ENCODE measurements at places on chromosomes 5 and 9.

- peaks cover 15% of the 10 kb centered on the region for H3K4me1 ChIP-seq
- no peak overlapping the region for H3K4me3 ChIP-seq
- H3K27me3 ChIP-seq = no peaks in the 10 kb centered on the region
- H3K27ac ChIP-seq = no peak overlapping the region
- DNase-seq = no peak
Measured at GRCh38 chr9:98331536-98332259, 76.2 kb upstream of the TBC1D2 start.

DNA sequence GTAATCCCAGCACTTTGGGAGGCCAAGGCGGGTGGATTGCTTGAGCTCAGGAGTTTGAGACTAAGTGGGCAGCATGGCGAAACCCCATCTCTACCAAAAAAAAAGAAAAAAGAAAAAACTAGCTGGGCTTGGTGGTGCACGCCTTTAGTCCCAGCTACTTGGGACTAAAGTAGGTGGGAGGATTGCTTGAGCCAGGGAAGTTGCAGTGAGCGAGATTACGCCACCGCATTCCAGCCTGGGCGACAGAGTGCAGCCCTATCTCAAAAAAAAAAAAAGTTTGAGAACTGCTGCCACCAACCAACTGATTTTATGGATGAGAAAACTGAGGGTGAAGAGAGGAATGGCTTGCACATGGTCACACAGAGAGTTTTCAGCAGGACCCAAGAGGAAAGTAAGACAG is 175.1 kb downstream of the DOCK8 start:
- H3K4me3 ChIP-seq = no peak overlapping the region
- DNase-seq = no peak
- no peaks in the 10 kb centered on the region for H3K36me3 ChIP-seq
- H3K4me1 ChIP-seq = no peaks in the 10 kb centered on the region

DNA sequence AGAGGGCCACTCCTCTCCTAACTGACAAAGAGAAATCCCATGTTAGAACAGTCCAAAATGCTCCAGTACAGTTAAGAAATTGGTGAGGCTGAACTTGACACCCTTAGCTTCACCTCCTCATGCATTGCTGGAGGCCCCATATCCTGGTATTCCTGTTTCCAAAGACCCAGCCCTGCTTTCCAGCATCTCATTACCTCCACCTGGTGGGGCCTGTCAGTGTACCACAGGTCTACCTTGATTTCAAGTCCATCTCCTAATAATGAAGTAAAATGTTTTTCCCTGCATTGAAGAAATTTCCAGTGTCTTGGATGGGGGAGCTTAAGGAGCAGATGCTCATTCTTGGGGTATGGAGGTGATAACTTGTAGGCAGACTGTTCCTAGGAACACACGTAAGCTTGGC is 70.6 kb upstream of the S1PR3 start:
- peaks cover 8% of the 10 kb centered on the region for H3K4me1 ChIP-seq
- DNase-seq = no peak
- no peaks in the 10 kb centered on the region for H3K36me3 ChIP-seq
- H3K27me3 ChIP-seq = no peaks in the 10 kb centered on the region

GRCh38 chr5:72954389-72954788 is 1.5 kb upstream of the FCHO2 start:
- peaks cover 61% of the 10 kb centered on the region for H3K4me1 ChIP-seq
- peak overlapping the region; percentile 74 for H3K4me3 ChIP-seq
- H3K27ac ChIP-seq = peak overlapping the region; percentile 99
- no peak for DNase-seq
- H3K36me3 ChIP-seq = no peaks in the 10 kb centered on the region

DNA sequence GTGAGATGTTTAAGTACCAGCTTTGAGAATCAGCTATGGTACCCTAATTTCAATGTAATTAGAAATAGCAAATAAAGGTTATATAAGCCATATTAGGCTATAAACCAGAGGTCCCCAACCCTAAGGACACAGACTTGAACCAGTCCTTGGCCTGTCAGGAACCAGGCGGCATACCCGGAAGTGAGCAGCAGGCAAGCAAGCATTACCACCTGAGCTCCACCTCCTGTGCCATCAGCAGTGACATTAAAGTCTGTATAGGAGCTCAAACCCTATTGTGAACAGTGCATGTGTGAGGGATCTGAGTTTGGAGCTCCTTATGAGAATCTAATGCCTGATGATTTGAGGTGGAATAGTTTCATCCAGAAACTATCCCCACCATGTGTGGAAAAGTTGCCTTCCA is 1009.5 kb downstream of the PTPRD start:
- no peak overlapping the region for H3K4me3 ChIP-seq
- DNase-seq = no peak
- no peaks in the 10 kb centered on the region for H3K36me3 ChIP-seq
- H3K4me1 ChIP-seq = no peaks in the 10 kb centered on the region
- H3K27me3 ChIP-seq = no peaks in the 10 kb centered on the region

DNA sequence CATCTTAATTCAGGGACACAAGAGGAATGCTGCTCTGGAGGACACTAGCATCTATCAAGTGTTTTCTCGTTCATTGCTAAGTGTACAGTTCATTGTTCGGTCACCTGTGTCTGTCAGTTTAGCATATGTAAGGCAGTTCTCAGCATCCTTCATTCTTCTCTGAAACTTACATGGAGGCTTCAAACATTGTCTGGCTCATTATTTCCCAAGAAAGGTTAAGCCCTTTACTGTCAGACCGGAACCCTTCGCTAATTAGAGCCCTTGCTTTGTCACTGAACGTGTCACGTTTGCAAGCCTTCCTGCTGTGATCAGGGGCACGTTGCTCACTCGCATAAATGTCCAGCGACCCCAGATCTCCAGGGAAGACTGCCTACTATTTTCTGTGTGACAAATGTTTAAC is 62.3 kb upstream of the RIOK2 start:
- no peak overlapping the region for H3K4me3 ChIP-seq
- no peak overlapping the region for H3K27ac ChIP-seq
- no peaks in the 10 kb centered on the region for H3K27me3 ChIP-seq
- no peaks in the 10 kb centered on the region for H3K4me1 ChIP-seq
- no peak for DNase-seq

DNA sequence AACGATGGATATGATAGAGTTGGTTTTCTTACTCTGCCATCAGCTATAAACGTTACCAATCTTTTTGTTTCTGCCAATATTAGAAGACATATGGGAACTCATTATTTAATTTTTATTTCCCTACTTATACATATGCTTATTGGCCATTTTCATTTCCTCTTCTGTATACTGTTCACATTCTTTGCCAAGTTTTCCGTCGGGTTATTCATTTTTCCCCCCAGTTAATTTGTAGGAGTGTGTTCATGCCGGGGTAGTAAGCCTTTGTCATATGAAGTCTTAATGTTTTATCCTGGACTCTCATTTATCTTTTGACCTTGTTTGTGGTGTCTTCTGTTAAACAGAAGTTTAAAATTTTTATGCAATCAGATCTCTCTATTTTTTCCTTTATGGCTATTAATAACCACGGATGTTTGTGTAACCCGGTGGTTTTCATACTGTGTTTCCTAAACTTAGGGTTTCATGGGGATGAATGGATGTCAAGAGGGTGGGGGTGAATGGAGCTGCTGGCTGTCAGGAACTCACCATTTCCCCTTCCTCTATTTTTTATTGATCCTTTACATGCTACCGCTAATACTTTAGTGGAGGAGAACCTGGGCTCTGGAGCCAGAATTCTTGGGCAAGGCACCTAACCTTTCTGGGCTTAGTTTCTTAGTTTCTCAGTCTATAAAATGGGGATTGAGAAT is 42.5 kb upstream of the PPARGC1B start:
- H3K4me3 ChIP-seq = no peak overlapping the region
- no peak overlapping the region for H3K27ac ChIP-seq
- DNase-seq = no peak
- peaks cover 89% of the 10 kb centered on the region for H3K27me3 ChIP-seq
